ENCODE measurements at places on chromosomes 16 and 17. TPM values are rescaled to one million over a fixed set of nuclear protein-coding genes. Genes with fewer than 3 reads are reported as not detected.

- DNase-seq, result peak; percentile 86
Observed at GRCh38 chr17:41801374-41802271, 10.1 kb downstream of the P3H4 start.

DNA sequence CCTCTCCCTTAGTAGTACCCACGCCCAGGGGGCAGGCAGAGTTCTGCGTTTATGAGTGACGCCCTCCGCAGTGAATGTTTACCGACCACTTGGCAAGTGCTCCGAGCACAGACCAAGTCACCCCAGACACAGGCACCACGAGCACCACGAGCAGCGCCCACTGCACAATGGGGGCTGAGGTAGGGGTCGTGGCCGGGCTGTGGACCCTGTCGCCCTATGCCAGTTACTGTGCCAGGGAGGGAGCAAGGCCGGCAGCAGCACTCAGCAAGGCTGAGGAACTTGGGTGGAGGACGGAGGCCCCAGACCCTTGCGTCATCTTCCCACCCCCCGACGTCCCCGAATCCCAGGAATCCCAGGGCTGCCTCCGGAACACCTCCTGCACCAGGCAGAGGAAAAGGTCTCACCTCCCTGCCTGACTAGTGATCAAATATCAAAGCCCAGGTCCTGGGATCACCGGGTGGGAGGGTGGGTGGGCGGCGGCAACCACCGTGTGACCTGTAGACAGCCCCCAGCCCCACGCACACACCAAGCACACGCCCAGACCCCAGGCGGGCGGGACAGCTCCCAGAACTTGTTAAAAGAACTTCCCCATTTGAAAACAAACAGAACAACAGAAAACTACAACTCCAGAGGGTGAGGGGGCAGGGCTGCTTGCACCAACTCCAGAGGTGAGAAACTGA is 5.4 kb downstream of the VASN start:
- DNase-seq, result no peak

DNA sequence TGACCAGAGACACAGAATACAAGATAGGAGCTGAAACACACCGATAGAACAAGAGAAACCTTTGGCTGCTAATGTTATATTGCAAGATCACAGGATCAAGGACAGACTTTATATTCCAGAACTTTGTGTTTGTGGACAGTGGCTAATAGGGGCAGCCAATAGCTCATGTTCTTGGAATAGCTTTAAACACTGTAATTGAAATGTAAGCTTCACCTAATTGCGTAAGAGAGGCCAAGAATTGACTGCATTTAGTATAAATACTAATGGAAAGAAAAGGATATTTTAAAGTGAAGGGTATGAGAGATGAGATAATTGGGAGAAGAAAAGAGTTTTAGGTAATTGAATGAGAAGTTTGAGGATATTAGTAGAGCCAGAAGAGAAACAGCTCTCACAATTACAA is 758.8 kb downstream of the CDH11 start:
- DNase-seq, result no peak

GRCh38 chr17:58113947-58114346 is 30.7 kb downstream of the DYNLL2 start:
- no peak for DNase-seq

VAT1L gene
- 17.9 TPM for total RNA-seq

- DNase-seq, result no peak
Observed at GRCh38 chr16:52872731-52873130, 180.0 kb downstream of the CHD9NB start.

GRCh38 chr16:30766933-30767284 is 4.8 kb downstream of the RNF40 start:
- no peak for DNase-seq

- no peak for DNase-seq
Observed at GRCh38 chr17:73142872-73143381, 21.9 kb upstream of the SSTR2 start.

GRCh38 chr16:22161401-22161800 is 905 bp upstream of the SDR42E2 start:
- DNase-seq, result no peak

GRCh38 chr17:30326809-30327208 is 7.0 kb downstream of the TMIGD1 start:
- no peak for DNase-seq

NTN1 gene
- 0.76 TPM for total RNA-seq

DNA sequence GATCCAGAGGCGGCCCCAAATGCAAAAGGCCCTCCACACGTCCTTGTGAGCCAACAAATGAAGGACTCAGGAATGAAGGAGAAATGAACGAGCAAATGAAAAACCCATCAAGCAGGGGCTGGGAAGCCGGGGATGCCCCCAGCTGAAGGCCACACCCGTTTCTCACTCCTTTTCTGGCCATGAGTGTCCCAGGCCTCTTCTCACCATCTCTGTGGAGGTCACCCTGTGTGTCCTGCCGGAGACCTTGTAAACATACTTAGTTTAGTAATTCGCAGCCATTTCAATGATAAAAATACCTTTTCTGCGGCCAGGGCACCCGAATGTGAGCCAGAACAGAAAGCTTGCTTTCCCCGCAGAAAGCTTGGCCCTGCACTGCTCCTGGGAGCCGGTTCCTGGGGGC is 21.1 kb upstream of the AATK start:
- no peak for DNase-seq

PDIA2 gene
- total RNA-seq, result 11.8 TPM

- DNase-seq, result no peak
Observed at GRCh38 chr17:38889745-38890409, 20.0 kb downstream of the LASP1 start.

GRCh38 chr16:66523861-66524354 is 26.0 kb downstream of the TK2 start:
- no peak for DNase-seq

HS3ST2 gene
- 32.5 TPM for total RNA-seq

DNA sequence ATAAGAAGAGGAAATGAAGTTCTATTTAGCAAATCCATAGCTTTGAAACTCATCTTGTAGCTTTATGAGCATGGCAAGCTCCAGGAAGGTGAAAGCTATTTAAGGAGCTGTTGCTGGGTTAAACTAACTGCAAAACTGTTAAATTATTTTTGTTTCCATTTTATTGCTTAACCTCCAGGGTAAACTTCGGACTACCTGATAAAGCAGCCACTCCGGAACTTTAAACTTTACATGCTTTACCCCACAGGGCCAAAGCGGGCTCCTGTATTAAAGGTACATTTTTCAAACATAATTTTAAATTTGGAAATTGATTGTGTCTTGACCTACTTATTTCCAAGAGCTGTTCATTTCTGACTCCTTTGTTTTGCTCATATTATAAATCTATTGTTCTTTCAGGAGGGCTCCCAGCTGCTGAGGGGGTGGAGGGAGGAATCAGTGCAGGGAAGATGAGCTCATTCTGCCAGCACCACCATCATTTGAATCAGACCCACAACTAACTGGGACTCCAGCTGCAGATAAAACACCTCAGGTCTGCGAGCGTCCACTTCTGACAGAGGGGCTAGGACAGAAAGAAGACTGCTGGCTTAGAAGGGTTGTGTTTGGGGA is 157.9 kb downstream of the IRX3 start:
- no peak for DNase-seq

DNA sequence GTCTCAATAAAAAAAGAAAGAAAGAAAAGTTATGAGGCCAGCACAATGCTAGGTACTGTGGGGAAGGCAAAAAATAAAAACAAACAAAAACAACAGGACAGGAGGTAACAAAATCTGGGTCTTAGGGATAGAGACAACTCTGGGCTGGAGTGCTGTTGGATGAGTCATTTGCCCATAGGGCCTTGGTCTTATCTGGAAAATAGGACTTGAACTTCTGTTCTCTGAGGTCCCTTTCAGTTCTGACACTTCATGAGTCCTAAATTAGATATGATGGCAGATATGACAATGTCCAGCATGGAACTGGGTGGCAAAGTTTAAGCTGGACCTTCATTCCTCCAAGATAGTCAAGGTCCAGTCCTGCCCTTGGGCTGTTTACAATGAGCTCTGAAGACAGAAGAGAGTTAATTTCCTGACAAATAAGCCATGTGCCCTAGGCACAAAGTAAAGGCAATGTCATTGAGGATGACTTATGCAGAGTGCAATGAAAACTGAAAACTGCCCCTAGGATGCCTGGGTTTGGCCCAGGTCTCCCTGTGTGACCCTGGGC is 8.9 kb upstream of the HDAC5 start:
- DNase-seq, result no peak

NPIPB9 gene
- 3.0 TPM for total RNA-seq

TTYH2 gene
- 121 TPM for total RNA-seq

ACSM3 gene
- total RNA-seq, result 0.91 TPM

DNA sequence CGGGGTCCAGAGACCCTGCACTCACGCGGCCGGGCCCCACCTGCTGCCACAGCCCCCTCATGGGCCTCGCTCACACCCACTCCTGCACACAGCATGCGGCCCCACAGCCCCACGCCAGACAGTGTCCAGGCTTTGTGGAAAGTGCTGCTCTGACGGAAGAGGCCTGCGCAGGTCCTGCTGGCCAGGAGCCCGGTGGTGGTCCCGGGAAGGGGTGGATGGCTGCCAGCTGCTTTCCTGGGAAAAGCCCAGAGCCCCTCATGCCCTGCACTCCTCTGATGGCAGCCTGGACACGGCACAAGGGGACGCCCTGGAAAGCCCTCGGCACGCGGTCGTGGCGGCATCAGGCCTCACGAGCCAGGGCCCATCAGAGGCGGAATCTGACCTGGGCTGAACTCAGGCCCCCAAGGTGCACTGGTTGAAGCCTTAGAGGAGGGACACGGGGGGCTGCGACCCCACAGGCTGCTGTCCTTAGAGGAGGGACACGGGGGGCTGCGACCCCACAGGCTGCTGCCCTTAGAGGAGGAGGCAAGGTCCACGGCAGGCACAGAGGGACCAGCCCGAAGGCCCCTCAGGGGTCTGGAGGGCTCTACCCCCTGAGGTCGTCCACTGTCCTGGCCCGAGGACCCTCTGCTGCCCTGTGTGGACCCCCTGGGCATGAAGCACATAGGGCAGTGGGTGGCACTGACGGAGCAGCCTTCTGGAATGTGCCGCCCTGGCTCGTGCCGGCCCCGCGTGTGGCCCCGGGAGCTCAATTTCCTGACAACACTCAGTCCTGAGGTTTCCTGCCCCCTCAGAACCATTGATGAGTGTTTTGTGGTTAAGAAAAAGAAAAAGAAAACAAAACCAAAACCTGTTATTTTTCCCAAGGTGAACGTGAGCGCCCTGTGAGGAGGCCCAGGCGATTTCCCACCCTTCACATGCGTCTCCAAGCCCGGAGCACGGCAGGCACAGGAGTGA is 22.1 kb downstream of the SOX8 start:
- no peak for DNase-seq

GRCh38 chr17:59791603-59792457 is 84.4 kb downstream of the VMP1 start:
- no peak for DNase-seq

GRCh38 chr17:75307957-75308731 is 18.9 kb upstream of the SLC25A19 start:
- no peak for DNase-seq

DNA sequence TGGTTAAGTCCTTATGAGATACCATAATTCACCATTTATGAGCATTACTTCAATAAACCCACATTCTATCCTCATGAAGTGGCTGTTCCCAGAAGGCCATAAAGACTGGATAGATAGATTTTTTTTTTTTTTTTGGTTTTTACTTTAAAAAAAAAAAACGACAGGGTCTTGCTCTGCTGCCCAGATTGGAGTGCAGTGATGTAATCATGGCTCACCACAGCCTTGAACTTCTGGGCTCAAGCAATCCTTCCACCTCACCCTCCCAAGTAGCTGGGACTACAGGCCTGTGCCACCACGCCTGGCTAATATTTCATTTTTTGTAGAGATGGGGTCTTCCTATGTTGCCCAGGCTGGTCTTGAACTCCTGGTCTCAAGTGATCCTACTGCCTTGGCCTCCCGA is 102.3 kb downstream of the XYLT1 start:
- DNase-seq, result no peak

DNA sequence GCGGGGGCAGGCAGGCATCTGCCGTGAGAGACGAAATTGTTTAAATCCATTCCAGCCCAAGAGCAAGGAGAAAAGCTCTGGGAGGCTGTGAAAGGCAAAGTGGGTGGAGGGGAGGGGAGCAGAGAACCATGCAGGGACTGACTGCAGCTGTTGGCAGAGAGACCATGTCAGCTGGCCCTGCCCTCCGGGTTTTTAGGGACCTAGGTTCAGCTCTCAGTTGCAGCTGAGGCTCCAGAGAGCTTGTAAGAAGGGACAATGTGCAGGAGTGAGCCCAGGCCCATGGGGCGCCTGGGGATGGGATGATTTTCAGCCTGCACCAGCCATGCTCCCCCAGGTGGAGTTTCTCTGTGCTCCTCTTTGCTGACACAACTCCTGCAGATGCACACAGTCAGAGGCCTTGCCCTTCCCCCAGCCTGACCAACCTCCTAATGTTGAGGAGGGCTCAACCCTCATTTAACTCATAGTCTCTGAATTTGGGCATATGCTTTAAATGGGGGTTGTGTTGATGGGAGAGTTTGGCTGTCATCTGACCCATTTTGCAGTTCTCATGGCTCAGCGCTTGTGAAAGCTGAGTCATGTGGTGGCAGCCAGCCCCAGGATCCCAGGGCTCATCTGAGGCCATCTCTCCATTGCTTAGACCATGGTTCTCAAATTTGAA is 70.9 kb downstream of the PLXDC1 start:
- DNase-seq, result peak; percentile 68

DNA sequence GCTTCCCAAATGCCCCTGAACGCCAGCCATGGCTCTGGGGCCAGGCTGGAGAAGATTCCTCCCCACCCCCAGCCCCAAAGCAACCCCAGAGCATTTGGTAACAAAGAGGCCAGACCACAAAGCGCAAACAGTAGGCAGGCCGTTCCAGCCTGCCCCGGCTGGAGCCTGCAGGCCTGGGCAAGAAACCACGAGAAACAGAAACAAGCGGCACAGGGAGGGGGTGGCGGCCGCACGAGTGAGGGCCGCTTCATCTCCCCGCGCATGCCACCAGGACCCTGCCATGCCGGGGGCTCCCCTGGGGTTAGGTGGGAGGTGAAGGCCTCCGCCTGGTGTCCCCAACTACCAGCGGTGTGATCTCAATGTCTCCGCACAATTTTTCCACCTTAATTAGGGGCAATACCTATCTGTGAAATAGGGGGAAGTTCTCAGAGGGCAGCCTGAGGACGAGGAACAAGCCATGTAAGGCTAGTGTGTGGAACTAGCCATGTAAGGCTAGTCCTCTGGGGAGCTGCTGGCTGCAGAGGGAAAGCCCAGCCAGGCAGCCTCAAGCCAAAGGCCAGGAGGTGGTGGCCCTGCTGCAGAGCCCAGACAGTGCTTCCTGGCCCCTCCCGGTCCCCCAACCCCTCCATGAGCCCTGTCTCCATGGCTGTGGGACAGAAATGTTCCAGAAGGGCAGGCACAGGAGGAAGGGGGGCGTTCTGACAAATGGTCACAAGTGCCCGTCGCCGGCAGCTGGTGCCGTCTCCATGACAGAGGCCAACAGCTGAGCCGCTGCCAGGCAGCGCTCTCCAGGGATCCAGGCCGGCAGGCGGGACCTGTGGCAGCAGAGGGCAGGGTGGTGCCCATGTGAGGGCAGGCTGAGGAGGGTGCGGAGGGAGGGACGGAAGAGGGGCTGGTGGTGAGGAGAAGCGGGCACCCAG is 14.5 kb upstream of the MTSS2 start:
- no peak for DNase-seq
